ENCODE measurements at places on chromosomes 6 and 20.

- no peak for DNase-seq
These were observed 19.7 kb upstream of the SPAG4 start for GRCh38 chr20:35595901-35596300.

DNA sequence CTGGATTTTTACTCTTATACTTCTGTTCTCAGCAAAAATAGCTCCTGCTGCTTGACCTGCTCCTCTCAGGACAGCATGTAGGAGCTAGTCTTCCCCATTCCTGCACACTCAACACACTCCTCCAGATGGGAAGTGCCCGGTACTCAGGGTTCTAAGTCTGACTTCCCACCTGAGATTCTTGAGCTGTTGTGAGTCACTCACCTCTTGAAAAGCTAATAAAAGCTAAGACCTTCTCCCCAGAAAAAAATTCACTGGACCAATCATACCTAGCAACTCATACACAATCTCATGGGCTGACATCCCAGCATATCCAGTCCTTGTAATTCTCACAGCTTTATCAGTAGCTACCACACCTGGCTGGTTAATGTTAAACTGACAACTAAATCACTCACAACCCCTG is 53.5 kb downstream of the TRPC4AP start:
- DNase-seq, result no peak

DNA sequence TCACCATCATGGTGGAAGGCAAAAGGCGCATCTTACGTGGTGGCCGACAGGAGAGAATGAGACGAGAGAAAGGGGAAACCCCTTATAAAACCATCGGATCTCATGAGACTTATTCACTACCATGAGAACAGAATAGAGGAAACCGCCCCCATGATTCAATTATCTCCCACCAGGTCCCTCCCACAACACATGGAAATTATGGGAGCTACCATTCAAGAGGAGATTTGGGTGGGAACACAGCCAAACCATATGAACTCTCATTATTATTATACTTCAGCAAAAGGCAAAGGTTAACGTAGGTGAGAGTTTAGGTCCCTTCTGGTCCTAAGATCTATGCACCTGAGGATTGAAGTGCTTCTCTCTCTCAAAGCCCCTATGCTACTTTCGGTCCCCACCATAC is 2.4 kb upstream of the PFDN4 start:
- DNase-seq, result no peak

DNA sequence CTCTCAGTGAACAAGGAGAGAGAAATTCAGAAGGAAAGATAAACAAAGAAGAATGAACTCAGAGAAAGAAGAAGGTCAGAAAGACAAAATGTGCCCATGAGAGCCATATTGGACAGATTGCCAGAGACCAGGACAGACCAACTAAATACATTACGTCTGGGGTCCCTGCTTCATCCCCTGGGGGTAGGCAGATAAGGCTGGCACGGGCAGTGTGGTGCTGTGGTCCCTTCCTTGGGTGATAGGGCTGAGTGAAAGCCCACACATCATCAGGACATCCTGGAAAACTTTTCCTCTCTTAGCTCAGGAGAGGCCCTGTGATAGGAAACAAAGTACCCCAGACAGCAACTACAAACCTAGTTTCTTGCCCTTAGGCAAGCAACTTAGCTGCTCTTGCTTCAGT is 13.2 kb upstream of the ARMC12 start:
- no peak for DNase-seq

DNA sequence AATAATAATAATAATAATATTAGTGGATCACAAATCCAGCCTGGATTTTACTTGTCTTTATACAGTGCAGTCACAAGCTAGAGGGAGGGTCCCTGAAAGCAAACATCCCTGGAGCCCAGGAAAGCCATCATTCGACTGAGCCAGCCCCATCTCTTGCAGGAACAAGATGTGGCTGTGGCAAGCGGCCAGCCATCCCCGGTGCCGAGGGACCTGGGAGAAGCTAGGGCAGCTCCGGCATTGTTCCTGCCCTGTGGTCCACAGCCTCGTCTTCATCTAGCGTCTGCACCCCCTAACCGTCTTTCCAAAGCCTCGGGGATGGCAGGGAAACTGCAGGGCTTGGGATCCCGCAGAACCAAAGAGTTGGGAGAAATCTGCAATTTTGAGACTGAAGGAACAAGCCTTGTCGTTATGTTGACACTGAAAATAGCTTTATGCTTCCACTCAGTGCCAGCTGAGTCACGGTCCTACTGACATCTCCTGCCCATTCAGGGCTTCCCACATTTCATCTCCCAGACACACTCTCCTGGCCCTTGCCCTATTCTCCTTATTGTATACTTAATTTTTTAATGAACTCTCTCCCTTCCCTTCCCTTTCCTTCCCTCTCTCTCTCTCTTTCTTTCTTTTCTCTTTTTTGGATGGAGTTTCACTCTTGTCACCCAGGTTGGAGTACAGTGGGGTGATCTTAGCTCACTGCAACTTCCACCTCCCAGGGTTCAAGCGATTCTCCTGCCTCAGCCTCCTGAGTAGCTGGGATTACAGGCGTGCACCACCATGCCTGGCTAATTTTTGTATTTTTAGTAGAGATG is 62.5 kb upstream of the ZNFX1 start:
- no peak for DNase-seq

- no peak for DNase-seq
These were observed 105.9 kb downstream of the CDKAL1 start for GRCh38 chr6:20640181-20640580.

GRCh38 chr6:52053038-52053695 is 34.2 kb downstream of the PKHD1 start:
- no peak for DNase-seq
